ENCODE measurements at places on chromosomes 3 and 15.

DNA sequence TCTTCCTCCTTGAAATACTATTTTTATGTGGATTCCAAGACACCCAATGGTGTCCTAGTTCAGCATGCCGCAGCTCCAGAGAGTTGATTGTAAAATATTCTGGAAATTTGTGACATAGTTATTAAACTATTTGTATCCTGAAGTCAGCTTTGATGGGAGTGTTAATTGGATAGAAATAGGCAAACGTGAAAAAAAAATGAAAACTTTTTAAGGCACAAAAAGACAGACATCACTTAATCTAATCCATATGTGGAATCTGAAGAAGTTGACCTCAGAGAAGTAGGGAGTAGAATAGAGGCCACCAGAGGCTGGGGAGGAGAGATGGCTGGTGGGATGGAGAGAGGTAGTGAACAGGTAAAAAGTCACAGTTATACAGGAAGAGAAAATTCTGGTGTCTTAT lies 704.2 kb downstream of the ROBO1 start:
- no peak for DNase-seq

GRCh38 chr3:181712226-181712552 lies 464 bp downstream of the SOX2 start:
- no peak for DNase-seq

DNA sequence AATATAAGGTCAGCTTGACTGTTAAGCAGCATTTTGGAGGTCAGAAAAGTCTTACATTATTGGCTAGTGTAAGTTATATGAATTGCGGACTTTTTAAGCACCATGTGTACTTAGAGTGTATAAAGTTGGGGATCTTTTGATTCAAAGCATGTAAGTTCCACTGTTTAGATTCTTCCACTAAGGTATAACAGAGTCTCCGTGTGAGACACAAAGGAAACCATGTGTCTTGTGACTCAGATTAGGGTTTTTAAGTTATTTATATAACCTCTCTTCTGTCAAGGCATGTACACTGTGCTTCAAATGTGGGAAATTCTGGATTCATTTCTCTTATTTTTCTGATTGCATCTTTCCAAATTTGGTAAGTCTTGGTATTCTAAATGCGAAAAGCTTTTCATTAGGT lies 143.5 kb upstream of the SOX2 start:
- DNase-seq: no peak

GRCh38 chr3:132660811-132661070 lies 612 bp downstream of the UBA5 start:
- no peak for DNase-seq

DNA sequence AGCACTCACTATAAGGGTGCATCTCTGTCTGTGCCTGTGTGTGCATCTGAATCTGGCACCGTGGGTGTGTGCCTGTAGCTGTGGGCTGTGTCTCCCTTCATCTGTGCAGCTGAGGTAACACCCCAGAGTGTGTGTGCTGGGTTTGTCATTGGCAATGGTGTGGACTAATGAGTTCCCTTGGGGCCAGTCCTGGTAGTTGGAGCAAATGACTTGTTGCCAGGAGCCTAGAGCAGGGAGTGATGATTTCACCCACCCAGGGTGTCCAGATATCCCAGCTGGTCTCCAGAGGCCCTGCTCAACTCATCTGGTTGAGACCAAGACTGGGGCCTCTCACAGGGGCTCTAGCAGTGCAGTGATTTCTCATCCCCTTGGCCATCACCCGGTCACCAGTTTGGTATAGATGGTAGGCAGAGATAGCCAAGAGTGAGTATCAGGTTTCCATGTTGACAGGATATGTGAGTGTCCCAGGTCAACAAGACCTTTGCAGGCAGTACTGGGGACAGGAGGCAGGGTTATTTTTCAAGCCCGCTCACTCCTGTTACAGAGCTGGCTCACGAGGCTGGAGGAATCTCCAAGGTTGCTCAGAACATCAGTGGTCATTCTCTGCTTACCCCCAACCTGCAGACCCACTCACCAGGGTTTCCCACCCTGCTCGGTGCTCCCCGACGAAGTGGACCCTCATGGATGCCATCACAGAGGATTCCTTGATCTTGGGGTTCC lies 4.1 kb upstream of the HDAC11 start:
- DNase-seq: no peak

GRCh38 chr3:105139881-105140560 lies 226.7 kb upstream of the ALCAM start:
- no peak for DNase-seq

- no peak for DNase-seq
Measured at GRCh38 chr15:100254285-100254684, 87.5 kb downstream of the ADAMTS17 start.

Data from activated CD4-positive, alpha-beta memory T cell treated with anti-CD3 and anti-CD28 coated beads for 36 hours (primary cell).